ENCODE measurements at places on chromosomes 6 and 20.

DNA sequence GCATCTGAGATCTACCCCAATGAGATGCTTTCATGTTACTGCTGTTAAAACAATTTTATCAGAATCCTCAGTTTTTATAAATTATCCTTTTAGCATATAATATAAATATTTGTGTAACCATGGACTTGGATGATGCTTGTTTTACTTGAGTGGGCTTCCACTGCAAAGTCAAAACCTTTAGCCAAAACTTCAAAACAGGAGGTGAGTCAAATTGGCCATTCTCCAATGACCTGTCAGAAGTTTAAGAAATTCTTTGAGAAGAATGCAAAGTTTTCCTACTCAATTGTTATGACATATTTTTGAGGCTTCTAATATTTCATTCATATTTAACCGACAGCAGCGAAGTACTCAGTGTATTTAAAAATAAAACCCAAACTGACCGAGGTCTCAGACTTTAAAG is 507.9 kb downstream of the EYS start:
- no peak for DNase-seq

- DNase-seq = no peak
Measured at GRCh38 chr6:137781639-137782038, 85.4 kb upstream of the TNFAIP3 start.

DNA sequence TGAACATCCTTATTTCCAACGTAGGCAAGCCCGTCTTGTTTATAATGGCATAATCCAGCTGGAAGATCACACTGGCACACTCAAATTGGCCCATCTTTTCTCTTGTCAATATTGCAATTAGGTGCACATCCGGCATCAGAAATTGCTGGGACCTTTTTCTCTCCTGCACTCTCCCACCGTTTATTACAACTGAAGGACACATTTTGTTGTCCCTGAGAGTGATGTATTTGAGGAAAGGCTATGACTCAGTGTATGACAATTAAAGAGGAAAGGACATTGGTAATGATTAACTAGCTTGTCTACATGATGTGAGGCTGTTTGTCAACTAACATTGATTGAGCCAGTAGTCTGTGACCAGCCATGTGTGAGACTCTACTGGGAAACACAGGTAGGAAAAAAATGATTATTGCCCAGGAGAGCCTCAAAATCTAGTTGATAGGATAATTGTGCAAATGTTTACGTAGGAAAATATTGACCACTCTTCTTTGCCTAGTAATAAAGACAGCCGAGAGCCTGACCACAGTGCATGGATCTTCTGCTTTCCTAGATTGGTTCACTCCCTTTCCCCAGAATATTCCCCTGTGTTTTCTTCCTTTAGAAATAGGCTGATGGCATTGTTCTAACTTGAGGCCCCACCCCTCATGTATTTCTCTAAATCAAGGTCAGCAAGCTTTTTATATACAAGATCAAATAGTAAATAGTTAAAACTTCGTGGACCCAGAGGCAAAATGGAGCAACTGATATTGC is 230.0 kb upstream of the BTBD3 start:
- no peak for DNase-seq

GRCh38 chr20:4581838-4582237 is 139.9 kb upstream of the PRND start:
- no peak for DNase-seq

- DNase-seq = no peak
Measured at GRCh38 chr20:6877633-6878032, 110.1 kb downstream of the BMP2 start.

DNA sequence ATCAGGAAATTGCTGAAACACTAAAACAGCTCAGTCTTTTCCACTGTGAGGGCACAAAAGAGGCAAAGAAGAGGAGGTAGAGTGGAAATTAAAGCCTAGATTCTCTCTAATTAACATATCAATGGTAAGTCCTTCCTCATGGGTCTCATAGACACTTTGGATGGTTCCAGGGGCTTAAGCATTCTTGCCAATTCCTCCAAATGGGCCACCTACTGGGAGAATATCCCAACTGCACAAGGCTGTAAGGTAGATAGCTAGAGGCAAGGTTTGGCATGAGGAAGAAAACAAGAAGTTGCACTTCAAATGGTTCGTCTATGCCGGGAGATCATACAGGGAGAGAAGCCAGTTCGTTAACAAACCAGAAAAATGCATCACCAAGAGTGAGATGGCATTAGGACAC is 107.6 kb upstream of the KHDRBS2 start:
- no peak for DNase-seq

DNA sequence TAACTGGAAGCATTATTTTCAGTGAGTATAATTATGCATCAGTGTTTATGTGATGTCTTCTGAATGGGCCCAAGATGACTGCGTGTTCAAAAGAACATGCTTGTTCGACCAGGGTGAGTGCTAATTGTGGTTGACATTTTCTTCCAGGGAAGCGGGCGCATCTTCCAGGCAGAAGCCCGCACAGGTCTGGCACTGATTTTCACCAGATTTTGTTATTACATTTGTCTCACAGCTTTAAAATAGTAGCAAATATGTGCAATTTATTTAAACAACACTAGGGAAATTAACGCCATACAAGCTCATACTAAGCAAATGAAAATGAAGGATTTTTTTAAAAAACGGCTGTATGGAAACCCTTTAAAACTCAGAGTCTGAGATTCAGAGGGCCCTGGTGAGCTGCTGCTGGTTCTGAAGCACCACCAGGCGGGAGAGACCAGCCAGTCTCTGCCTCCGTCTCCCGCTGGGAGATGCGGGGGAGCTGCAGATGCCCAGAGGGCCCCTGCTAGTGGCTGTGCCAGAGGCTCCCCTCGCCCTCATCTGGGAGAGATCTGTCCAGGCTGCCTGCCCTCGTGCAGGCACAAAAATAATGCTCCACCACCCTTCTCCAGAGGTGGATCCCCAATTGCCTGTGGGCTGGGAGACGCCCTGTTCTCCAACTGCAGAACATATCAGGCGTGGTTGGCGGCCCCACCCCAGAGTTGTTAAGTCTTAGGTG is 297.0 kb downstream of the TAF4 start:
- no peak for DNase-seq

DNA sequence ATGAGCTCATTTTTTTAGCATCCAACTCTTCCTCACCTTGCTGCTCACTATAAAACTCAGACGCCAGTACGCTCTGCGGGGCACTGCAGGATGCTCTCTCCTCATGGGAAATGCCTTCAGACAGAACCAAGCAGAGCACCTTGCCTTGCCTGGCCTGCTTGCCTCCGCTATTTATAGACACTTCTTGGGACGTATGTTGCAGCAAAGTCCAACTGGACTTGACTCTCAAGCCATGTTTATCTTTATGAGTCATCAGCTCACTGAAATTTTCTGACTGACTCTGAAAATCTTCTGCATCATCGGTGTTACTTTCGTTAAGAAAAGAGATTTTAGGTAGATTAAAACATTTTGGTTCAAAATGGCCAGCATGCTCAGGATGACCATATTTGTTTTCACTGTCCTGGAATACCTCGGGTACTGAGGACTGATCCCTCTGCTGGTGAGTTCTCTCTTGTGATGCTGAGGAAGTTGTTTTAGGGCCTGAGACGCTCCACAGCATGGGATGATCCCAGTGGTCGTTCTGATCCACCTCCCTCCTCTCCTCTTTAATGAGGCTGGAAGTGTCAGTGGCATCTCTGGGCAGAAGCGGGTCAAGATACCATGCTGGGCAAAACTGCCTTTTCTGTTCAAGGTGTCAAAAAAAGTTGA is 204.5 kb downstream of the KIF16B start:
- no peak for DNase-seq

DNA sequence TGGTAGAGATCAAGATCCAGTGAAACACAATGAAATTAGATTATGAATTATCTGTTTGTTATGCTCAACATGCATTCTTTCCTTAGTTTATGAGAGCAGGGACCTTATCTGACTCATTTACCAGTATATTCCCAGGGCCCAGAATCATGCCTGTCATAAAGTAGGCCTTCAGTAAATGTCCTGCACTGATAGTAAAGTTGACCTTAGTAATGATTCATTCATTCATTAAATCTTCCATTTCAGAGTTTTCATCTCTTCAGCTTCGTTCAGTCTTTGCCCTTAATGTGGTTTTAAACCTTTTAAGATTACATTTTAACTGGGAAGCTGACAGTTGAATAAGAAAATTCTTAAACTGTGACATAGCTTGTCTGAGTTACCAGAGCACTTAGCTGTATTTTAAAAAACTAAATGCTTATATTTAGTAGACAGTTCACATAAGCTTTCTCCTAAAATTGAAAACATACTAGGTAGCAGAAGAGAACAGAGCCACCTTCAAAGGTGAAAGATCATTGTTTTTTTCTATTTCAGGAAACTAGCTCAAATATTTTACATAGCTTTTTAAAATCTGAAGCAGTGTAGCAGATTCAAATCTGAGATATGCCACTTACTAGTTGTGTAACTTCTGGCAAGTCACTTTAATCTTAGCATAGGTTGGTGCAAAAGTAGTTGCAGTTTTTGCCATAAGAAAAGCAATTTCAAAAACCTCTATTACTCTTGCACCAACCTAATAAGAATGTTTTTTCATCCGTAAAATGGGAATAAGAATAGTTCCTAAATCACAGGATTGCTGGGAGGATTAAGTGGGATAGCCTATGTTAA is 41.4 kb downstream of the MCM8 start:
- DNase-seq = no peak

DNA sequence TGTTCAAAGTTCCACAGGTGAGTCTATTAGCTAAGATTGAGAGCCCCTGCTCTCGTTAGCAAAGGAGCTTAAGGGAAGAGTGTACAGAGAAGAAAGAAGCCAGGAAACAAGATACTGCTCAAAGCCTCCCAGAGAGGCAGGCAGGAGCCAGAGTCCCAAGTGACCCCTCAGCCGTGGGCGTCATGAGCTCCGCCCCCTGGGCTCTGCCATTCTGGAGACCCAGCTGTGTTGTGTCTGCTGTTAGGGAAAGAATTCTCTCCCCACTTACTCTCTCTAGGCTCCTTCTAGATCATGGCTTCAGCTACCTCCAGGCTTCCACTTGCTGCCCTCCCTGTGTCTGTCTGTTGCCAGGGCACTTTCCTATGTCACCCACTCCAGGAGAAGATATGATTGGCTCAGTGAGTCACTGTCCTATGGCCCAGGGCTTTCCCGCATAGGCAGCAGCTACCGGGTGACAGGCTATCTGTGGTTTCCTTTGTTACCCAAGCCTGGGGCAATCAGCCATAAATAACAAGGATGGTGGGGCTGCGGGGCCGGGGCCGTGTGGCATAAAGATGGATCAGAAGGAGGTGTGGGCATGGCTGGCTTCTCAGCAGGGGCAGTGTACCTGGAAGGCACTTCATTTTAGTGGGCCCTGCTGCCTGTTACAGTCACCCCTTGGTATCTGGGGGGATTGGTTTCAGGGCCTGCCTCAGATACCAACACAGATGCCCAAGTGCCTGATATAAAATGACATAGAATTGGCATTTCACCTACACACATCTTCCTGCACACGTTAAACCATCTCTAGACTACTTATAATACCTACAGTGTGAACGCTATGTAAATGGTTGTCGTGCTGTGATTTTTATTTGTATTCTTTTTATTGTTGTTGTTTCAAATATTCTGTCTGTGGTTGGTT is 118.9 kb downstream of the ARMC2 start:
- peak; percentile 13 for DNase-seq

DNA sequence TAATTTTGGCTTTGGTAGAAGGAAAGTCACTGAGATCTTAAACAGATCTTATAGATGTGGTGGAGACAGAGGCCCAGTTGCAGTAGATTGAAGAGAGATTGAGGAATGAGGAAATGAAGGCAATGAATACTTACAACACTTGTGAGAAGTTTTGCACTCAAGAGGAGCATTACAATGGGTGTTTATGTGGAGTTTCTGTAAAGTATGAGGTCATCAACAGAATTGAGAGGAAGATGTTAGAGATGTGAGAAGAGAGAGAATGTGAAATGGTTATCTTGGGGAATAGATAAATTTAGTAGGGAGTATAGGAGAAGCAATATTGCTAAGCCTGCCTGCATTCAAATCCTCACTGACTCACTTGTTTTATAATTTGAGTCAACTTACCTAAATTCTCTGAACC is 83.4 kb downstream of the GFRAL start:
- no peak for DNase-seq

DNA sequence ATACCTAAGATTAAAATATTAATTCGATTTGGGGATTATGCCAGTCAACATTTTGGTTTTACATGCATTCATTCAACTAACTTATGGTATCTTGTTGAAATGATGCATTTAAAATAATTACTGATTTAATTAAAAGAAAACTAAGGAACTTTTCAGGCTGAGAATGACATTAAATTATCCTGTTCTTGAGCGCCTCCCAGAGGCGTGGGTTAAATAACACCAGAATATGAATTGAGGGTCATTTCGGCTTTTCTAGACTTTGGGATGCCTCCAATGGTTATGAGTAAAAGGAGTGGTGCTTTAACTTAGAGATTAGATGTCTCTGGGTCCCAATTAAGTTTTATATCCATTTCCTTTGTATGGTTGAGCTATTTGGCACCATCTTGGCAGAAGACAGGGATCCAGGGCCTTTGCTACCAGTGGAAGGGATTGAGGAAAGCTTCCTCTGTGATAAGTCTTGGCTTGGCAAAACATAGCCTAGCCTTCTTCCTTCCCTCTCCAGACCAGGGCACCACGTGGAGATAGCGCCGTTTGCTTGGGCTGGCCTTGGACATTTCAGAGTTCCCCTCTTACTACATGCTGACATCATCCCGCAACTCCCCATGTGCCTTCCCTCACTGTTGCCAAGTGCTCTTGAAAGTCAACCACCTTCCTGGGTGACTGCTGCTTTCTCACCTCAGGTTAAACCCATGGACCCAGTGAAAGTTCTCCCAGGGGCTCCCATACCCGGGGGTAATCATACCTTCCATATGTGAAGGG is 28.7 kb downstream of the GNAS start:
- DNase-seq = no peak
